Left hindlimb (tissue), 1 donor: ENCODE measurements at places on chromosomes 16 and 17.

GRCh38 chr17:63714550-63715277, 14.8 kb upstream of the LIMD2 start:
- DNase-seq: no peak

- DNase-seq: no peak
Measured at GRCh38 chr17:36829676-36830075, 107.6 kb upstream of the LHX1 start.

- no peak for DNase-seq
Measured at GRCh38 chr17:32546031-32546444, 59.2 kb downstream of the CDK5R1 start.

DNA sequence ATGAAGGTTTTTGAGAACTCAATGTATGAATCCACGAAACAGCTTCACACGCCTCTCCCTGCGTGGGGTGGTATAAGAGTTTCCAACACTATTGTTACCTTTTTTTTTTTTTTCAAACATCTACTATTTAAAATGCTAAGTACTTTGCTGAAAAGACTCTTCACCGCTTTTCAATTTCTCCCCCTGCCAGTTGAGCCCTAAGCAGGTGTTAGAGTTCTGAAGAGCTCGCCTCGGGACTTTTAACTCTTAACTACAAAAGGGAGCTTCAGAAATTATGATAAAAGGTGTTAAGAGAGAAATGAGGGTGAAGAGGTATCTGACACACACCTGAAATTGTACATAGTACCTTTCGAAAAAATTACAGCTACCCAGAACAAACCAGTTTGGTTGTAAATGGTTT, 20.9 kb upstream of the PSMD7 start:
- no peak for DNase-seq

DNA sequence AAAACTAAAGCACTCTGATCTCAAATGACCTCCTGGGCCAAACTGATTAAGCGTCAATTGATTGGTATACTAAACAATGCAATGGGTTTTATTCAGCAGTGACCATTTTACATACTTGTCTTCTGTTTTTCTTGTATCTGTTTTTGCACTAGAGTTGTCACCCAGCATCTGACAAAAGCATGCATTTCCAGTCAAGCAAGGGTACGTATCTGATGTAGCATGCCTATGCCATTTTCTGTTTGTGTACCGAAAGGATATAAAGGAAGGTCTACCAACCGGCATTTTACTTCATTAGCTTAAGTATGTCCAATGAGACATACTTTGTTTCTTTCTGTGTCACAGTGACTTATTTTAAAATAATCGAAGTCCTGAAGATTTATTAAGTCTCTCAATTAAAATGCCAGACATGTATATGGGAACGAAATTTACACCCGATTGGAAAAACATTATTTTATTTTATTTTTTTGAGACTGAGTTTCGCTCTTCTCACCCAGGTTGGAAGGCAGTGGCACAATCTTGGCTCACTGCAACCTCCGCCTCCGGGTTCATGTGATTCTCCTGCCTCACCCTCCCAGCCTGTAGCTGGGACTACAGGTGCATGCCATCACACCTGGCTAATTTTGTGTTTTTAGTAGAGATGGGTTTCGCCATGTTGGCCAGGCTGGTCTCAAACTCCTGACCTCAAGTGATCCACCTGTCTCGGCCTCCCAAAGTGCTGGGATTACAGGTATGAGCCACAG, 7.5 kb downstream of the TOB1 start:
- DNase-seq: no peak

GRCh38 chr16:53924331-53925106, 220.6 kb downstream of the FTO start:
- DNase-seq: no peak

- no peak for DNase-seq
Measured at GRCh38 chr17:75748706-75749105, 16.3 kb downstream of the GALK1 start.
